ENCODE measurements at places on chromosomes 12 and 14. TPM values are rescaled to one million over a fixed set of nuclear protein-coding genes. Genes with fewer than 3 reads are reported as not detected.

DNA sequence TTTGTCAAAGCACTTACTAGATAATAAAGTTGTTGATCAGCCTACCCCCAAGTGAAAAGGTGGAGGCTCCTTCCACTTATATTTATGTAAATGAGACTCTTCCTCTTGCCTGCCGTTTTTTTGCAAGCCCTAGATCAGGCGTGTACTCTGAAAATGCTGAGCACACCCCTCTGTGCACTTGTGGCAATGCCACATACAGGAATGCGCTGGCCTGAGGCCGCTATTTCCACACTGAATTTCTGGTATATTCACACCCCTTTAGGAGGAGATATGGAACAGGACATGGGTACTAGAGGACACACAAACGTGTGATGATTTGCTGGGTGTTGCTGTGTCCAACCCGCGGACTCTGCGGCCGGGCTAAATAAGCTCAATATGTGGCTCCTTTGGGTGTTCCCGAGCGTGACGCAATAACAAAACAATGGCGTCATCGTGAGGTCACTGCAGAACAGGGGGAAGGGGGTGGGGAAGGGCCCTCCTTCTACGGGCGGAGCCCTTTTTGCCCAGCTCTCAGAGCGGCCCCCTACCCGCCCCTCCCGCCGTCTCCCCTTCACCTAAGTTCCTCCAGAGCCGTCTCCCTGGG is 554 bp upstream of the TSPAN31 start:
- DNase-seq, result peak; percentile 84
- H3K27ac ChIP-seq, result peak overlapping the region; percentile 95
- H3K27me3 ChIP-seq, result peaks cover 14% of the 10 kb centered on the region

GRCh38 chr12:87995581-87996178 is 33.5 kb downstream of the C12orf50 start:
- no peaks in the 10 kb centered on the region for H3K27me3 ChIP-seq
- DNase-seq, result peak; percentile 55
- no peak overlapping the region for H3K4me3 ChIP-seq
- H3K27ac ChIP-seq, result no peak overlapping the region

GRCh38 chr14:68955164-68955850 is 23.8 kb downstream of the ACTN1 start:
- DNase-seq, result no peak
- H3K4me1 ChIP-seq, result peaks cover 61% of the 10 kb centered on the region
- peak overlapping the region; percentile 95 for H3K27ac ChIP-seq
- no peaks in the 10 kb centered on the region for H3K27me3 ChIP-seq
- no peaks in the 10 kb centered on the region for H3K36me3 ChIP-seq

DNA sequence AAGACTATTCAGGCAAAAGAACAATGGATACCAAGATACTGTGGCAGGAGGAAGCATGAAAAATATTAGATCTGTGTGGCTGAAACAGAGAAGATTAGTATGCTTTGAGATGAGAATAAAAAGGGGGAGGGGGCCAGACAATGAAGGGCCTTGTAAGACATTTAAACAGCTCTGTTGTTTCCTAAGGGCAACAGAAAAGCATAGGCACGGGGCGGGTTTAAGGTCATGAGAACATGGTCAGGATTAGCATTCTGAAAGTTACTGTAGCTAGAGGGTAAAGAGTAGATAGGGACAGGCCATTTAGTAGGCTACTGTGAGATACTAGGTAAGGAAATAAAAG is 18.6 kb downstream of the INTS13 start:
- no peak for DNase-seq
- no peaks in the 10 kb centered on the region for H3K36me3 ChIP-seq
- no peak overlapping the region for H3K27ac ChIP-seq
- H3K27me3 ChIP-seq, result no peaks in the 10 kb centered on the region
- H3K4me3 ChIP-seq, result no peak overlapping the region
- H3K4me1 ChIP-seq, result no peaks in the 10 kb centered on the region

GRCh38 chr14:74867673-74868072 is 8.3 kb downstream of the PROX2 start:
- no peak overlapping the region for H3K27ac ChIP-seq
- H3K4me3 ChIP-seq, result no peak overlapping the region
- H3K36me3 ChIP-seq, result no peaks in the 10 kb centered on the region
- no peaks in the 10 kb centered on the region for H3K4me1 ChIP-seq
- no peak for DNase-seq

- no peaks in the 10 kb centered on the region for H3K27me3 ChIP-seq
- no peak overlapping the region for H3K27ac ChIP-seq
- DNase-seq, result no peak
- H3K36me3 ChIP-seq, result no peaks in the 10 kb centered on the region
Observed at GRCh38 chr12:108352591-108352990, 13.5 kb upstream of the CMKLR1 start.

- H3K27me3 ChIP-seq, result no peaks in the 10 kb centered on the region
- H3K4me3 ChIP-seq, result no peak overlapping the region
- no peak for DNase-seq
- no peaks in the 10 kb centered on the region for H3K36me3 ChIP-seq
- no peak overlapping the region for H3K27ac ChIP-seq
- no peaks in the 10 kb centered on the region for H3K4me1 ChIP-seq
Observed at GRCh38 chr12:28033538-28033915, 61.0 kb upstream of the PTHLH start.

GRCh38 chr12:13073173-13073572 is 29.0 kb downstream of the FAM234B start:
- H3K4me3 ChIP-seq, result no peak overlapping the region
- H3K36me3 ChIP-seq, result no peaks in the 10 kb centered on the region
- no peak overlapping the region for H3K27ac ChIP-seq
- DNase-seq, result no peak
- no peaks in the 10 kb centered on the region for H3K4me1 ChIP-seq

DNA sequence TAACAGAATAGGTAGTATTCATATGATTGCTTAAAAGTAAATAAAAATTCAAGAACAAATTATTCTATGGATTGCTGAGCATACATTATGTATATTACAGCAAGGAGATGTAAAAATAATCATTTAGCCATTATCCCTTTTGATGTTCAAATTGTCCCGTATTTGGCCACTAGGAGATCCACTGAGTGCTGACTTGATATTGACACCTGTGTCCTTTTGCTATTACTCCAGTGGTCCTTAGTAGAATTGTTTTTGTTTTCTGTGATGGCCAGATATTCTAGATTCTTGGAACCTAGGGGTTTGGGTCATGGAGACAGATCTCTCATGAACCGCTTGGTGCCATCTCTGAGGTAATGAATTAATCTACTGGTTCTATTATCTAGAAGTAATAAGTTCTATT is 16.8 kb downstream of the ERO1A start:
- DNase-seq, result no peak
- no peaks in the 10 kb centered on the region for H3K27me3 ChIP-seq
- no peak overlapping the region for H3K4me3 ChIP-seq

- peak; percentile 40 for DNase-seq
- no peak overlapping the region for H3K4me3 ChIP-seq
- no peak overlapping the region for H3K27ac ChIP-seq
- no peaks in the 10 kb centered on the region for H3K27me3 ChIP-seq
Observed at GRCh38 chr12:51183816-51184215, 10.9 kb upstream of the TFCP2 start.

DNA sequence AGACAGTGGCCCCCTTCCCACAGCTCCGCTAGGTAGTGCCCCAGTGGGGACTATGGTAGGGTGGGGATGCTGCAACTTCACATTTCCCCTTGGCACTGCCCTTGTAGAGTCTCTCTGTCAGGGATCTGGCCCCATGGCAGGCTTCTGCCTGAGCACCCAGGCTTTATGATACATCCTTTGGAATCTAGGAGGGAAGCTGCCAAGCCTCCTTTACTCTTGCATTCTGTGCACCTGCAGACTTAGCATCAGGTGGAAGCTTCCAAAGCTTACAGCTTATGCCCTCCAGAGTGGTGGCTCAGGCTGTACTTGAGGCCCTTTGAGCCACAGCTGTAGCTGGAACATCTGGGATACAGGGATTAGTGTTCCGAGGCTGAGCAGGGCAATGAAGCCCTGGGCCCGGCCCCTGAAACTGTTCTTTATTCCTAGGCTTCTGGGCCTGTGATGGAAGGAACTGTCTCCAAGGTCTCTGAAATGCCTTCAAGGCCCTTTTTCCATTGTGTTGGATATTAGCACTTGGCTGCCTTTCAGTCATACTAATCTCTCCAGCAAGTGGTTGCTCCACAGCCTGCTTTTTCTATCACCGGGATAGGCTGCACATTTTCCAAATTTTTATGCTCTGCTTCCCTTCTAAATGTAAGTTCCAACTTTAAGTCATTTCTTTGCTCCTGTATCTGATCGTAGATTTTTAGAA is 22.2 kb upstream of the OR6J1 start:
- H3K27me3 ChIP-seq, result no peaks in the 10 kb centered on the region
- no peaks in the 10 kb centered on the region for H3K4me1 ChIP-seq
- H3K36me3 ChIP-seq, result no peaks in the 10 kb centered on the region
- H3K27ac ChIP-seq, result no peak overlapping the region
- DNase-seq, result no peak

DNA sequence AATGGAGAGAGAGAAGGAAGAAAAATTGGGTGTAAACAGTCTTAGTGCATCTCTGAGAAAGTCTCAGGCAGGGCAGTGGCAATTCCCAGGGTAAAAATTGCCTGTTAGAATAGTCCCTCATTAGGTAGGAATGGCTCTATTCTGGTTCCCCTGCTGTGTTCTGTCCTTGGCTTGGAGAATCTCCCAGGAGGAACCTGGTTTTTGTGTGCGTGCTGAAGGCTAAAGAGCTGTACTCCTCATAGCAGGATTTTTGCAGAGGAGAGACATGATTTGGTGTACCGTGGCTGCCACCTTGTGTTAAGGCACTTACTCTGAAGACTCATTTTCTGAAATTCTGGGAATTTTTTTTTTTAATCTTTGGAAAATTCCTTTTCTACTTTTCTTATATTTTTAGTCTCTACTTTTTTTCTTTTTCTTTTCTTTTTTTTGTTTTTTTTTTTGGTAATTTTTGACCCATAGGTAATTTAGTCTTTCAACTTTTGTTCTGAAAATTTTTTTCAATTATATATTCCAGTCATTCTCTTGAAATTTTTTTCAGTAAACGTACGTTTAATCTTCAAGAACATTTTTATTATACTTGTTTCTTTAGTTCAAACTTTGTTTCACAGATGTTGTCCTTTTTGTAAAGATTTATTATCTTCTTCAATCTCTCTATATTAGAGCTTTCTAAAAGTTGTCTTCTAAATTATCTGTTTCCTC is 63.8 kb downstream of the FBXO33 start:
- peak; percentile 32 for DNase-seq
- no peaks in the 10 kb centered on the region for H3K36me3 ChIP-seq
- H3K4me1 ChIP-seq, result no peaks in the 10 kb centered on the region
- H3K4me3 ChIP-seq, result no peak overlapping the region
- H3K27me3 ChIP-seq, result no peaks in the 10 kb centered on the region

- DNase-seq, result no peak
- H3K36me3 ChIP-seq, result no peaks in the 10 kb centered on the region
- H3K27me3 ChIP-seq, result no peaks in the 10 kb centered on the region
Observed at GRCh38 chr12:45762185-45763110, 32.9 kb downstream of the ARID2 start.

DNA sequence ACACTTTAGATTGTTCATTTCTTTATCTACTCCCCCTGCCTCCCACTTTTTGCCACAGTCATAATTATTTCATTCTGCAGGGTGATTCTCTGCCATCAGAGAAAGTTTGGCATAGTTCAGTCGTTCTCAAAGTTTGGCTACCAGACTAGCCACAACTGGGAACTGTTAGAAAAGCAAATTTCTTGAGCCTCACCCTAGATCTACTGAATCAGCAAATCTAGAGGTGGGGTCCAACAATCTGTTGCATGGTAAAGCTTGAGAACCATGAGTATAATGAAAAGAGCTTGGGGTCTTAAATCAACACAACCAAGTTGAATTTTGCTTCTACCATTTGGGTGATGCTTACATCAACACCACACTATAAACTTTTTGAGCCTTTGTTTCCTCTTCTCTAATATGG is 172.7 kb downstream of the NRXN3 start:
- no peaks in the 10 kb centered on the region for H3K27me3 ChIP-seq
- H3K27ac ChIP-seq, result no peak overlapping the region
- no peaks in the 10 kb centered on the region for H3K4me1 ChIP-seq
- H3K36me3 ChIP-seq, result no peaks in the 10 kb centered on the region

- H3K27me3 ChIP-seq, result no peaks in the 10 kb centered on the region
- no peak for DNase-seq
- H3K4me3 ChIP-seq, result no peak overlapping the region
- H3K4me1 ChIP-seq, result no peaks in the 10 kb centered on the region
- H3K36me3 ChIP-seq, result no peaks in the 10 kb centered on the region
Observed at GRCh38 chr12:28936221-28936620, 212.9 kb upstream of the FAR2 start.

GRCh38 chr14:65413739-65414045 is 1.2 kb downstream of the FUT8 start:
- H3K36me3 ChIP-seq, result no peaks in the 10 kb centered on the region
- no peak for DNase-seq
- peak overlapping the region; percentile 86 for H3K4me3 ChIP-seq
- peaks cover 14% of the 10 kb centered on the region for H3K4me1 ChIP-seq
- peak overlapping the region; percentile 93 for H3K27ac ChIP-seq
- H3K27me3 ChIP-seq, result no peaks in the 10 kb centered on the region

DNA sequence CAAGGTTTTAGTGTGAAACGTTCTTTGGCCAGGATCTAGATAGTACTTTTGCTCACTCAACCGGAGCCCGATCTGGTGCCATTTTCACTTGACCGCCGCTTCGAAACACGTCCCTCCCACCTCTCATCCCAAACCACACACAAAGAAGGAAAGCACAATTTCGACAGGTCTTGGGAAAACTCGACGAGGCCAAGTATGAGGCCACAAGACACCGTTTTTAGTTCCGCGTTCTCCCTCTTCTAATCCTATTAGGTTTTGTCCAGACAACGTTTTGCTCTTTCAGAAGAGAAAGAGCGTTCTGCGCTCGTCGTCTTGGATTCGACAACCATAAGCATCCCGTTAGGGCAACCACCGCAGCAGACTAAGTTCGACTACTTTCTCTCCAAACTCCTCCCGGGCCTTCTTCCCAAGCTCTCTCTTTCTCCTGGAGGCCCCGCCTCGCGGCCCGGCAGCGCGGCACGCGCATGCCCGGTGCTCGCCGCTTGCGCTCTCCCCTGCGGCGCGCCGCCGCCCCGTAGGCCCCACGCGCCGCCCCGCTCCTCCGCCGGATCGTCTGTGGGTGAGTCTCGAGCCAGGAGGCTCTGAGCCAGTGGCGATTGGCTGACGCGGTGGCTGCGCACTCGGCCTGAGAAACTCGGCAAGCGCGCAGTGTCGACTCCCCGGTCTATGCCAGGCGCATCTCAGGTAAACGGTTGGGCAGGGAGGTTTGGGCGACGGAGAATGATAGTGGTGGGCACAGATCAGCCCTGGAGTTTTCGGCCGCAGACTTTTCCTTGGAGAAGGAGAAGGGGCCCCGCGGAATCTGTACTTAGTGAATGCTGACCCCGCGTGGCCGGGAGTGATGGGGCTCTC is at the start of gene MIPOL1:
Gene MIPOL1 (plus strand): TSS at position 517 of the 852 bp plus-strand sequence. CDS start 49,952 bp downstream, outside the sequence.
- peak; percentile 85 for DNase-seq
- H3K27ac ChIP-seq, result peak within 1 kb of the TSS; percentile 89
- peaks cover 14% of the 10 kb centered on the region for H3K4me1 ChIP-seq

TAC3 gene
- total RNA-seq, result 47.1 TPM

HOXC12 gene
- total RNA-seq, result not detected

Data from transverse colon (tissue), 4 donors.